Pancreas (tissue), 10 donors: ENCODE measurements at places on chromosomes 12 and 14. TPM values are rescaled to one million over a fixed set of nuclear protein-coding genes. Genes with fewer than 3 reads are reported as not detected.
A peak's percentile ranks its signal among the peaks of the same experiment; 100 is the strongest.

DNA sequence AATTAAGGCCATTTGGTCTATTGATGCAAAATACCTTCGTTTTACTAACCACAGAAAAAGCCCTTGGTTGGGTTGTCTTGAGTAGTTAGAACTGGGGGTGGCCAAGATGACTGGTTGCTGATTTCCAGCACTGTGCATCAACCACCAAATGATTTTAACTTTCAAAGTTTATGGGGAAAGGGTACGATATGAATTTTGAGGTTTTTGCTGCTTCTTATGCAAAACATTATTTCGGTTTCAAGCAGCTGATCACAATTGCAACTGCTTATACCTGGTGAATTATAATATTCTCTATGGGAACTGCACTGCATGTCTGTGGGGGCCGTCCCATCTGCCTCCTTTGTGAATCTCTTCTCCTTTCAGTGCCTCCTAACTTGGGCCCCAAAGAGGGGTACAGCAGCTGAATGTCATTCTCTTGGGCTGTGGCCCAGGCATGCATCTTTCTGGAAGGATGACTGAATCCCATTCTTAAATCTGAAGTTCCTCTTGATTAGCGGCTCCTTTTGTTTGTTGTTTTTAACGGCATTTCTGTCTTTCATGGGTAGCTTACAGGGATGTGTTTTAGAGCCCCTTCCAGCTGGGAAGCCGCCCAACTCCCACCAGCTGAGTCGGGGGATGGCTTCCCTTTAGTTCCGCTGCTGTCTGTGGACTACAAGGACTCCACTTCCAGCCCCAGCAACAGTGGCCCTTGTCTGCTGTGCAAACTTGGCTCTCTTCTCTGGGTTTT lies 479.8 kb downstream of the ZFP36L1 start:
- H3K4me1 ChIP-seq = peaks cover 29% of the 10 kb centered on the region
- no peak for DNase-seq
- H3K27me3 ChIP-seq = no peaks in the 10 kb centered on the region
- H3K36me3 ChIP-seq = no peaks in the 10 kb centered on the region
- H3K4me3 ChIP-seq = no peak overlapping the region
- H3K27ac ChIP-seq = peak overlapping the region; percentile 6

DNA sequence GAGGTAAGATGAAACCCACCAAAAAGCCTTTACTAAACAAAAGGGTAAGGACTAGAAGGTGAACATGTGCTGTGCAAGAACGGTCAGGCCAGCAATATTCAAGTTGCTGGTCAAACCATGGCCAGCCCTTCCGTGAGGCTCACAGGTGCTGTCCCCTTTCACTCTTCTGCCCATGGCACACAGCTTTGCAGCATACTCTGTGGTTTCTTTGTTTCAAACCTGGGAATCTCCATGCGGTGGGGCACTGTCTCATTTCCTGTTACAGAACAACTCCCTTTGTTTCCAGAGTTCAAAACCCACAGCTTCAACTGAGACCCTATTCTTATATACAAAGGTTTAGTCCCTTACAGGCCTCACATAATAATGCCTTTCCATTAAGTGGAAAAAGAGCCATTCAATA lies 1.7 kb upstream of the OVCH1 start:
- no peak for DNase-seq
- no peaks in the 10 kb centered on the region for H3K27me3 ChIP-seq
- H3K4me3 ChIP-seq = no peak overlapping the region
- no peaks in the 10 kb centered on the region for H3K36me3 ChIP-seq

DNA sequence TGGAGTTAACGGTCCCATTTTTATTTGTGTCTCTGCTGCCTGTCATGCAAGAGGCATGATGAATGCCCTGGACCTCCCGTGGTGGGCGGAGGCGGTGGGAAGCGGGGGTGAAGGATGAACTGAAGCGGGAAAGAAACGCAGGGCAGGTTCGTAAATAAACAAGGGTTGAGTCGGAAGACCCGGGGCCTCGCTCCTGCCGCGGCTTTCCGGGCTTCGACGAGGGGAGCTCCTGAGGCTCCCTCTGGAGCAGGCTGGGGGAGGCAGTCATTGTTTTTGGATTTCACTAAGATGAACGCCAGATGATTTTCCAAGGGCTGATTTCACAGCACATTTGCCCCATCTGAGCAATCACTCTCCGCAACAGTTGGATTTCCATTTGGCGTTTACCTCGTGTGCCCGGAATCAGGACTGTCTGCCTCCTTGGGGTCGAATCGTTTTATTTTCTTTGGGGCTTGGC lies 130.2 kb downstream of the SLC38A6 start:
- no peak overlapping the region for H3K27ac ChIP-seq

GRCh38 chr14:62654641-62655040 lies 390.6 kb downstream of the KCNH5 start:
- H3K4me3 ChIP-seq = no peak overlapping the region
- no peaks in the 10 kb centered on the region for H3K4me1 ChIP-seq
- H3K27me3 ChIP-seq = no peaks in the 10 kb centered on the region
- DNase-seq = no peak
- H3K36me3 ChIP-seq = no peaks in the 10 kb centered on the region

- no peaks in the 10 kb centered on the region for H3K4me1 ChIP-seq
- H3K36me3 ChIP-seq = no peaks in the 10 kb centered on the region
- no peak overlapping the region for H3K27ac ChIP-seq
- no peak overlapping the region for H3K4me3 ChIP-seq
- H3K27me3 ChIP-seq = no peaks in the 10 kb centered on the region
- DNase-seq = no peak
Observed at GRCh38 chr12:1878214-1878613, 40.2 kb downstream of the CACNA2D4 start.

GRCh38 chr12:100302081-100302480 lies 35.1 kb downstream of the SCYL2 start:
- no peak overlapping the region for H3K4me3 ChIP-seq
- H3K36me3 ChIP-seq = no peaks in the 10 kb centered on the region
- no peaks in the 10 kb centered on the region for H3K4me1 ChIP-seq
- no peaks in the 10 kb centered on the region for H3K27me3 ChIP-seq
- H3K27ac ChIP-seq = no peak overlapping the region
- DNase-seq = no peak

GRCh38 chr12:81043979-81044740 lies 33.7 kb upstream of the ACSS3 start:
- H3K4me3 ChIP-seq = no peak overlapping the region
- no peaks in the 10 kb centered on the region for H3K27me3 ChIP-seq
- no peak overlapping the region for H3K27ac ChIP-seq
- no peaks in the 10 kb centered on the region for H3K4me1 ChIP-seq
- no peaks in the 10 kb centered on the region for H3K36me3 ChIP-seq
- no peak for DNase-seq

- no peak overlapping the region for H3K4me3 ChIP-seq
- no peaks in the 10 kb centered on the region for H3K27me3 ChIP-seq
- no peaks in the 10 kb centered on the region for H3K36me3 ChIP-seq
- peaks cover 28% of the 10 kb centered on the region for H3K4me1 ChIP-seq
- H3K27ac ChIP-seq = no peak overlapping the region
Observed at GRCh38 chr14:55929136-55929535, 189.1 kb upstream of the PELI2 start.

- H3K27me3 ChIP-seq = peaks cover 7% of the 10 kb centered on the region
- DNase-seq = no peak
- no peaks in the 10 kb centered on the region for H3K36me3 ChIP-seq
Observed at GRCh38 chr12:103441437-103442181, 54.2 kb downstream of the C12orf42 start.

DNA sequence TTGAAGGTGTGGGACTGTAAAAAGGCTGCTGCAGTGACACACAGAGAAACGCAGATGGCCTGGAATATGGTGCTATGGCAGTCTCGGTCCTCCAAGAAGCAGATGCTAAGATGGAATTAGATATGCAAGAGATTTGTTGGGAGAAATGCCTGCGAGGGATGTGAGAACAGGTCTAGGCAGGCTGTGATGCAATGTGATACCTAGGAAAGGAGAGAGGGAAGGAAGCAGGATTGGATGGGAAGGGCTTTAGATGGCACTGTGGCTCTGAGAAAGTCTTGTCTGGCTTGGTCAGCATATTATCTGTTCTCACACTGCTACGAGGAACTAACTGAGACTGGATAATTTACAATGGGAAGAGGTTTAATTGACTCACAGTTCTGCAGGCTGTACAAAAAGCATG lies 374.4 kb downstream of the BCAT1 start:
- H3K27ac ChIP-seq = no peak overlapping the region
- no peaks in the 10 kb centered on the region for H3K36me3 ChIP-seq

GRCh38 chr12:94536040-94536965 lies 76.6 kb upstream of the CEP83 start:
- H3K36me3 ChIP-seq = no peaks in the 10 kb centered on the region
- H3K27me3 ChIP-seq = no peaks in the 10 kb centered on the region
- no peak overlapping the region for H3K4me3 ChIP-seq
- no peaks in the 10 kb centered on the region for H3K4me1 ChIP-seq
- DNase-seq = no peak

DNA sequence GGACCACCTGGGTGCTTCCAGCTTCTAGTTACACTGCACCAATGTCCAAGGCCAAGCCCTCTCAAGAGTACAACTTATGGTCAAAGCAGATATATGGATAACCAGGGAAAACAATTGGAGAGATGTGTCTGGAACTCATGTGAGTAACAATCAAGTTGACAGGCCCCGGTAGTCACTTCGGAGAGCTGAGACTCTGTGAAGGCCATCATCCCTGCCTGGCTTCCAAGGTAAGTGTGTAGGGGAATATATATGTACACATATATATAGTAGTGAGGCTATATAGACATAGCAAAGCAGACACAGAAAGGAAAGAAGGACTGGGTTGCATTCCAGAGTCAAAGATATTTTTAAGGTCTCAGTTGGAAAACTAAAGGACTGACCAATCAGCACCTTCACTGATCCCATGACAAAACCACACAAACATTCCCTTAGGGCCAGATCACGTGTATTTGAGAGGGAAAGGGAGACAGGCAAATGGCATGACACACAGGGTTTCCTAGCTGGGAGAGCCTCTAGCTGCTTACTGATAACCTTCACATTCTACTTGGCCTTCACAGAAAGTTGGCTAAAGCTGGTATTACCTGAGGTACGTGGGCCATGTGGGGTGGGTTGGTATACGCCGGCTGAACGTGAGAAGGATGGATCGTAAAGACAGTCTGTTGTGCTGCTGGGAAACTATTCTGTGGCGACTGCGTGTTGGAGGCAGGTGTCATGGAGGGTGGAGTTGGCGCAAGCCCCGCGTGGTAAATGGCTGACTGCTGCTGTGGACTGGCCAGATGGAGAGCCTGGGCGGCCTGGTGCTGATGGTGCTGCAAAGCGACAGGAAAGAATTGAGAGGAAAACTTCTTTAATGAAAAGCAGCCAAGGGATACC lies 50.0 kb downstream of the SH2B3 start:
- H3K27ac ChIP-seq = no peak overlapping the region
- H3K4me3 ChIP-seq = no peak overlapping the region
- no peaks in the 10 kb centered on the region for H3K4me1 ChIP-seq
- H3K36me3 ChIP-seq = peaks cover 39% of the 10 kb centered on the region
- DNase-seq = no peak
- H3K27me3 ChIP-seq = no peaks in the 10 kb centered on the region

DNA sequence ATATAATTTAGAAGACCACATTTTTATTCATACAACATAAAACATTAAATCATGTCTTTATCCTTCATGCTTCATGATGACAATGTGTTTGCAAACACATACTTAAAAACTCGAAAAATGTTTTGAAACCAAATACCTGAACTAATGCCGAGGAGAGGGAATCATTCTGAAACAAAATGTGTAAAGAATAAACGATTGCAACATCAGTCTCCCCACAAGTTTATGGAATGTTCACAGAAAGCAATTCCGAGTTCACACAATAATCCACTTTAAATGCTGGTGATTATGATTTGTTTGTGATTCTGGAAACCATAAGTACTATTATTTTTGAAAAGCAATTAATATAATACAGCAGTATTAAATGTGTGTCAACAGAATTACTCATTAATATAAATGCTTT lies 84.5 kb upstream of the PDZRN4 start:
- H3K4me1 ChIP-seq = no peaks in the 10 kb centered on the region
- no peak overlapping the region for H3K4me3 ChIP-seq
- DNase-seq = no peak

- H3K4me1 ChIP-seq = no peaks in the 10 kb centered on the region
- H3K27me3 ChIP-seq = no peaks in the 10 kb centered on the region
- H3K36me3 ChIP-seq = no peaks in the 10 kb centered on the region
- no peak overlapping the region for H3K27ac ChIP-seq
Observed at GRCh38 chr14:38175658-38176057, 32.0 kb upstream of the SSTR1 start.

DNA sequence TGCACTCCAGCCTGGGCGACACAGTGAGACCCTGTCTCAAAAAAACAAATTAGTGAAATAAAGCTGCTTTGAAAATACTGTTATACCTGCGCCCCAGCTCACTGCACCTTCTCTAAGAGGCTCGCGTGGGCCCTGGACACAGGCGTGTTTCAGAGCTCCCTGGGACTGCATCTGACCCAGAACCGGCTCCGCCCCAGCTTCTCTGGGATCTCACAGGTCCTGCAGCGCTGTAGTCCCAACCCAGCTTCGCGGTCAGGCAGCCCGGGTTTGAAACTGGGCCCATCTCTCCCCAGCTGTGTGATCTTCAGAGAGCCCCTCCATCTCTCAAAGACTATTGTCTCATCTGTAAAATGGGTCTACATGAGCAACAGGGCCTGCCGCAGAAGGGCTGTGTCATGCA lies 7.5 kb downstream of the RIMBP2 start:
- no peak overlapping the region for H3K4me3 ChIP-seq
- DNase-seq = no peak
- H3K4me1 ChIP-seq = no peaks in the 10 kb centered on the region
- peaks cover 6% of the 10 kb centered on the region for H3K27me3 ChIP-seq

The CIROP gene
- total RNA-seq = not detected

The KRT6B gene
- 0.20 TPM for total RNA-seq

The TAS2R31 gene
- total RNA-seq = 2.9 TPM

The CRIP1 gene
- 9.2 TPM for total RNA-seq

The ABCB9 gene
- total RNA-seq = 2.5 TPM

The TPH2 gene
- not detected for total RNA-seq

The ASB2 gene
- 0.37 TPM for total RNA-seq

The TAS2R14 gene
- 0.83 TPM for total RNA-seq
